ENCODE measurements at places on chromosomes 4 and X.

DNA sequence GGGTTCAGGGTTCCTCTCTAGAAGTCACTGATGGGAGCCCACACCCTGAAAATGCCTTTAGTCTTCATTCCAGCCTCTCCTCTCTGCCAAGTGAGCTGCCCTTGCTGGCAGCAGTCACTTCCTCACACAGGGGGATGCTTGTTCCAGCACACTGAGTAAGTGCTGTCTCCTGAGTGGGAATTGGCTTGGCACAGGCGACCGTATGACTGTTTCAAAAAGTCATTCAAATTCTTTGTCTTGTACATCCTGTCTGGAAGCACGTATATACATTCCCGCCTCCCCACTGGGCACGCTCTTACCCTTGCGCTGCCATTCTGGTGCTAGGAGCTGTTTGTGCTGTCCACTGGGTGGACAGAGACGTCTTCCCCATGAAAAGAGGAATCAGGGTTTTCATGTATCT is 40.2 kb upstream of the CD99 start:
- DNase-seq = no peak

DNA sequence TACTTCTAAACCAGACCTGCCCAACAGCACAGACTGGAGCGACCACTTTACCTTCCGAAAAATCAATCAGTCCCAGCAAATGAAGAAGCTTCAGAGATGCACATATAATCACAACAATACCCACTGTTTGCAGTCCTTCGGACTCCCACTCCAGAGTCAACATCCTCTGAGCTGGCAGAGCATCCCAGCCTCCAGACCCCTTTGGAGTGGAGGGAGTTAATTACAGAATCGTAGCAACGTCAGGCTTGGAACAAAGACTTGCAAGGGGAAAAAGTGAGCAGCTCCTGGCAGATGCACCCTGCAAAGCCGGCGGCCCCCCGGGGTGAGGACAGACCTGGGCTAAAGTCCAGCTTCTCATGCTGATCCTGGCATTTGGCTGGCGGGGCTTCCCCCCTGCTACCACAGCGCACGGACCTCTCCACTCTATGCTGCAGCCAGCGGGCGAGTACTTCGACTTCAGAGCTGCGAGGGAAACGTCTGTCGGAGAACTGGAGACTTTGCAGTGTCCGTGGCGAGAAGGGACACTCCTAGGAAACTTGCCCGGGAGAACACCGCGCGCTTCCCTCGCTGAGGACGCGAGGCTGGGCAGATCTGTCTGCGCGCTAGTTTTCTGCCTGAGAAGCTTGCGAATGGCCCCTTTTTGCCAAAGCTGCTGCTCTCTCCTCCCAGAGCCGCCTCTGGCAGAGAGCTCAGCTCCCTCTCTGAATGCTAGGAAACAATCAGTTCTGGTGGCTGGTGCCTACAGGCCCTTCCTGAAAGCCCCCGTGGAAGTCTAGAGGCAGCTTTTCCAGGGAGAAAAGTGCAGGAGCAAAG is 283.7 kb downstream of the PACRGL start:
- no peak for DNase-seq

DNA sequence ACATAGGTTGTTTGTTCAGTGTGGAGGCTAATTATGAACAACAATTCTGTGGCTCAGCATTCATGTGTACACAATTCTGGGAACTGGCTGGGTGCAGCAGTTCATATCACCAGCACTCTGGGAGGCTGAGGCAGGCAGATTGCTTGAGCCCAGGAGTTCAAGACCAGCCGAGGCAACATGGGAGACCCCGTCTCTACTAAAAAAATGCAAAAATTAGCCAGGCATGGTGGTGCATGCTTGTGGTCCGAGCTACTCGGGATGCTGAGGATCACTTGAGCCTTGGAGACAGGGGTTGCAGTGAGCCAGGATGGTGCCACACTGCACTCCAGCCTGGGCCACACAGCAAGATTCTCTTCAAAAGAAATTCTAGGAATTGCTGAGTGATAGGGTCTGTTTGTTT is 4.5 kb upstream of the PPP2R2C start:
- DNase-seq = no peak

GRCh38 chr4:168304744-168305459 is 13.7 kb downstream of the DDX60 start:
- DNase-seq = no peak

GRCh38 chr4:53101191-53101581 is 239.1 kb downstream of the RASL11B start:
- no peak for DNase-seq

GRCh38 chr4:112402098-112402497 is 104.9 kb downstream of the ALPK1 start:
- no peak for DNase-seq

DNA sequence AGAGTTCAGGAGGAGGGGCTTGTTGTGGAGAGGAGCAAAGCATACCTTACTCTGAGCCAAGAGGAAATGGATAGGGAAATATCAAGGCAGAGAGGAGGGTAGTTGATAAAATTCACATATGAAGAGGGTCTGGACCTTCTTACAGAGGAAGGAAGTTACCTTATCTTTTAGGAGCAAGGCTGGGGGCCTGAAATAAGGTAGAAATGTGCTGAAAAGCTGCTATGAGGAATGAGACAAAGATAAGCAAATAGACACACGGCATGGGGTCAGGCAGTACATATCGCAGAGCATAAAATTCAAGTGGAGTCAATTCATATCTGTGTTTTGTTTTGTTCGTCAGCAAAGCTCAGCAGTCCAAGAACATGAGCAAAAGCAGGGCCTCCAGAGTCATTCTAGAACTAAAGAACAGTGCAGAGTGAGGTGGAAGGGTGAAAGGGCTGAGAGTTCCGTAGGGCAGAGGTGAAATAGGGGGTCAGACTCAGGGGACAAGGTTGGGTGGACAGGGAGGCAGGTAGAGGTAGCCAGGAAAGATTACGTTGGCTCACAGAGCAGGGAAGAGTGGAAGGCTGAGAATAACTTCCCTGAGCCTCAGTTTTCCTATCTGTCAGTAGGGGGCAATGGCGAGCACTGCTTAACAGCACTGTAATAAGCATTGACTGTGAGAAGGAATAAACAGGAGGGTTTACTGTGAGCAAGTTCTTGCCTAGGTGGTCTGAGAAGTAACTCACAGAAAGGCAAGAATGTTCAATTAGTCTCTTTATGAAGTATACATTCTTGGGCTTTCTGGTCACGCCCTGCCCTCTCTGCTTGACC is 9.2 kb downstream of the VSIG4 start:
- no peak for DNase-seq

DNA sequence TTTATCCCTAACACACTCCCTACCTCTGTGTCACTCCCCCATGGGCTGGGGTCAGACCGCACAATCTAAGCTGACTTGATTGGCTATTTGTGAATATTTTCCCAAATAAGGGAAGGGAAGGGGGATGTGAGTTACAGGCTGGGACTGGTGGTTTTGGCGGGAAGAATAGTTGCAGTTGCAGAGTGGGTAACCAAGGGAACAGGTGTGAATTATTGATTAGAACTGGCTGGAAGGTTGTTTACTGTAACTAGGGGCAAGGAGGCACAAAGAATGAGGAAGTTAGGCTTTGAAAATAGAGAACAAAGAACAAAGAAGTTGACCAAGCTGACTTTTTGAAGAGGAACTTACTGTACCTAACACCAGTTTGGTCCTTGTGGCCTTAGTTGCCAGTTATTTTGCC is 88.0 kb upstream of the XAGE2 start:
- no peak for DNase-seq

DNA sequence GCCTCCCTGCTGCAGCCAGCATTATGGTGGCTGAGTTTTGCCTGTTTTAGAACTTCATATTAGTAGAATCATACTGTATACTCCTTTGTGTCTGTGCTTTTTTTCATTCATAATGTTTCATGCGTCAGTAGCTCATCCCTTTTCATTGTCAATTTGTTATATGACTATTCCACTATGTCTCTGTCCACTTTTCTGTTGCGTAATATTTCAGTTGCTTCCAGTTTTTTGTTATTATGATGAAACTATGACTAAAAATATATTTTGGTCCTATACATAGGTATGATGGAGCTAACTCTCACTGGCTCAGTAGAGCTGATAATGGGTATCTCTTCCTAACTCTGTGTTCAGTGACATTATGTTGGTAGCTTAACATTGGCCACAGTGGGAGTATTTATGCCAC is 48.3 kb downstream of the DMP1 start:
- DNase-seq = no peak

- no peak for DNase-seq
Measured at GRCh38 chr4:68797618-68798017, 18.2 kb upstream of the UGT2B10 start.

GRCh38 chr4:85522277-85522676 is 47.3 kb downstream of the ARHGAP24 start:
- no peak for DNase-seq

DNA sequence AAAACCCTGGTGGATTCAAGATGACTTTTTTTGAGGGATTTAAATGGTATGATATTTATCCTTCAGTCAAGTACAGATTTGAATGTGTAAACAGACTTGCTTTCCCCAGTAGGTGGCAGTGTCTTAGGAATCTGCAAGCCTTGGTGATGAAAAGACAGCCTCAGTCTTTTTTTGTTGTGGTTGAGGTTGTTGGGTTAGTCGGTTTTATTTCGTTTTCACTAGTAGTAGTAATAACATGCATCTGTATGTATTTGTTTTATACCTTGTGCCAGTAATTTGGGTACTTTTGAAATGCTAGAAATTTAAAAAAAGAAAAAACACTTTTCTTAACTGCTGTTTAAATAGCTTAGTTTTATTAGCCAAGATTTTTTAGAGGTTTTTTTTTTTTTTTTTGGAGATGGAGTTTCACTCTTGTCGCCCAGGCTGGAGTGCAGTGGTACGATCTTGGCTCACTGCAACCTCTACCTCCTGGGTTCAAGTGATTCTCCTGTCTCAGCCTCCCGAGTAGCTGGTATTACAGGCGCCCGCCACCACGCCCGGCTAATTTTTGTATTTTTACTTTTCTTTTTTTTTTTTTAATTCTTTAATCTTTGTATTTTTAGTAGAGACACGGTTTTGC is 39.2 kb downstream of the COPS4 start:
- DNase-seq = peak; percentile 57

GRCh38 chr4:179110356-179110755 is 1668.1 kb upstream of the AGA start:
- DNase-seq = no peak

- DNase-seq = no peak
Measured at GRCh38 chrX:109684136-109684535, 48.9 kb downstream of the ACSL4 start.

- DNase-seq = peak; percentile 30
Measured at GRCh38 chr4:163161536-163162205, 5.0 kb downstream of the NAF1 start.

- DNase-seq = no peak
Measured at GRCh38 chrX:133865761-133866471, 119.5 kb downstream of the GPC3 start.

- DNase-seq = no peak
Measured at GRCh38 chr4:63580796-63581475, 828.3 kb downstream of the TECRL start.

DNA sequence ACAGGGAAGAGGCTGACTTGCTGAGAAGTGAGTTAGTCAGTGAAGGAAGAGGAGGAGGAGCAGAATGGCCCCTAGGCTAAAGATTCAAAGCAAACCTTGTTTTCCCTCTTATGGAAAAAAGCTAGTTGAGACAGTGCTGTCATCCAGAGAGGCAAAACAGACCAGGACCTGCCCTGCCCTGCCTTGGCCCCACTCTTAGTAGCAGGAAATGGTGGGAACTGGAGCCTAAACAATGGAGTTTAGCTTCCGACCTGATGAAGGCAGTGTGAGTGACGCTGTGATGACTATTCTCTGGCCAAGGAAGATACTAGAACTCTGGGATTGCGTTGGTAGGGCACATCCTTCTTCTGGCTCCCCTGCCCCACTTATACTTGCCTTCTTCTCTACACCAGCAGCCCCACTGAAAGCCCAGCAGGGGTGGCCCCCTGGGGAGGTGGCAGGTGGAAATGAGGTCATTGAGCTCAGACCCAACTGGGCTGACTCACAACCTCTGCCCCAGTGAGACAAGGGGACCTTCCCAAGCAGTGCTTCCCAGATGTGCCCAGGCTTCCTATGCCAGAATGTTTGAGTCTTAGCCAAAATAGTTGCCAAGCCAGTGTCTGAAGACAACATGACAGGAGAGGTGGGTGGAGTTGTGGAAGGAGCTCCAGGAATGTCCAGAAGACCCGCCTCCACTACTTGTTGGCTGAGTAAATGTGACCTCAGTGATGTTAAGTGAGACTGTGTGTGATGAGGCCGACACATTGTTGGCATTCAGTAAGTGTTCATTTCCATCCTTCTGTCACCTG is 38.8 kb downstream of the MSN start:
- no peak for DNase-seq

DNA sequence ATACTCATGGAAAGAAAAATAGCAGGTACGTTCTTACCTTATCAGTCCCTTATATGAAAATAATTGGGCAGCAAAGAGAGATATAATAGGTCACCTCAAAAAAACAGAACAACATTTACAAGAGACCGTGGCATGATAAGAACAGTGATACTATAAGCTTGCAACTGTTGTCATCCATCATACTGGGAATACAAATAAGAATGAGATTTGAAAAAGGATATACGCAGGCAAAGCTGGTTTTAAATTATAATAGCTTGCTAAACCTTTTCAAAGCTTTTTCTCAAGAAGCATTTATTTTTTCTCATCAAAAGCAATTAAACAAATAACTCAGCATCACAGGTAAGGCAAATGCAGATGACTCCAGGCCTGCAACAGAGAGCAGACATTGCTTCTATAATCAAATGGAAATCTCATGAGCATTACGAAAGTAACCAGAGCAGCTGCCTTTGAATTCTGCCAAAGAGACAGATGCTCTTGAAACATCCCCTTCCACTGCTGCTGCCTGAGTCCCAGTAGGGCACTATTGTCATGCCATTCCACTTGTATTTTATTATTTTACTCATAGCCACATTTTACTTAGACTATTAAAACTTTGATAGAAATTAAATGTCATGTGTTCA is 620.6 kb upstream of the GNPDA2 start:
- DNase-seq = no peak

DNA sequence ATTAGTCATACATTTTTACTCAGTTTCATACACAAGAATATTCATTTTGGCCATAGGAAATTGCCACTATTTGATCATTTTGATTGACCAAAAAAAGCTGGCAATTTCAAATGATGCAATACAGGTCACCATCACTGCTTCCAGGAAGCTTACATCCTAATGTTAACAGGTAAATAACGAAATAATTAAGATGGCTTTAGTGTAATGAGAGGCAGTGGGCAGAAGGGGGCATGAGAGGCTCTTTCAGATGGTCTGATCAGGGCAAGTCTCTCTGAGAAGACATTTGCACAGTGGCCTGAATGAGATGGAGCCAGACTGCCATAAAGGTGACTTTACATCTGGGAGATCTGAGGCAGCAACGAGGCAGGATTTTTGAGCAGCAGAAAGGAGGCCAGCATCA is 170.7 kb downstream of the SLIT2 start:
- peak; percentile 9 for DNase-seq

- DNase-seq = no peak
Measured at GRCh38 chr4:173436771-173437265, 37.9 kb upstream of the SCRG1 start.

DNA sequence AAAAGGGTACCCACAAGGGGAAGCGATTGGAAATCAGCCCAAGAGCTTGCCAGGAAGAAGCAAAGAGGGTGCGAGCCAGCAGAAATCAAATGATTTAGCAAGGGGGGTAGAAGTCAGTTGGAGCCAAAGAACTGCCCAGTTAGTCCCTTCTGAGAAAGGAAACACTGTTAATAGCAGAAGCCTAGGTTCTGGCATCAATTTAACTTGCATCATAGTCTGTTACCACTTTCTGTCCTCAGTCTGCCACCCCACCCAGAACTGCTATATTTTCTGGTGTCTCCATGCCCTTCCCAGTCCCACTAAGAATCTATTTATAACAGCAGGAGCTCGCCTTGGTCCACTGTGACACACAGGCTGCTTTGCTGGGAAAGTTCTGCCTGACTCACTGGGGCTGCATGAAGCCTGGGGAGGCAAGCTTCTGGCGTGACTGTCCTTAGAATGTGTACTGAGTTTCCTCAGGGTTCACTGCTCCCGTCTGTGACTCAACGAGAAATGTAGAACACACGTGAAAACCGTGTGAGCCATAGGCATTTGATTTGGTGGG is 157.8 kb upstream of the TTC29 start:
- no peak for DNase-seq

Data from stimulated activated CD4-positive, alpha-beta T cell treated with anti-CD3 and anti-CD28 coated beads, Interleukin-2, amount 100 ng/mL, for 4 hours (primary cell).